Karpas-422 (cell line): ENCODE measurements at places on chromosomes 1 and 21. TPM values are rescaled to one million over a fixed set of nuclear protein-coding genes. Genes with fewer than 3 reads are reported as not detected.

- no peak for DNase-seq
Observed at GRCh38 chr1:61536174-61537108, 188.5 kb downstream of the TM2D1 start.

- DNase-seq, result peak; percentile 47
Observed at GRCh38 chr1:201375169-201375568, 2.3 kb downstream of the TNNT2 start.

- DNase-seq, result no peak
Observed at GRCh38 chr1:93613898-93614297, 67.7 kb downstream of the BCAR3 start.

- no peak for DNase-seq
Observed at GRCh38 chr1:62716397-62716796, 28.2 kb upstream of the DOCK7 start.

GRCh38 chr1:19532519-19532918 lies 47.2 kb upstream of the CAPZB start:
- no peak for DNase-seq

DNA sequence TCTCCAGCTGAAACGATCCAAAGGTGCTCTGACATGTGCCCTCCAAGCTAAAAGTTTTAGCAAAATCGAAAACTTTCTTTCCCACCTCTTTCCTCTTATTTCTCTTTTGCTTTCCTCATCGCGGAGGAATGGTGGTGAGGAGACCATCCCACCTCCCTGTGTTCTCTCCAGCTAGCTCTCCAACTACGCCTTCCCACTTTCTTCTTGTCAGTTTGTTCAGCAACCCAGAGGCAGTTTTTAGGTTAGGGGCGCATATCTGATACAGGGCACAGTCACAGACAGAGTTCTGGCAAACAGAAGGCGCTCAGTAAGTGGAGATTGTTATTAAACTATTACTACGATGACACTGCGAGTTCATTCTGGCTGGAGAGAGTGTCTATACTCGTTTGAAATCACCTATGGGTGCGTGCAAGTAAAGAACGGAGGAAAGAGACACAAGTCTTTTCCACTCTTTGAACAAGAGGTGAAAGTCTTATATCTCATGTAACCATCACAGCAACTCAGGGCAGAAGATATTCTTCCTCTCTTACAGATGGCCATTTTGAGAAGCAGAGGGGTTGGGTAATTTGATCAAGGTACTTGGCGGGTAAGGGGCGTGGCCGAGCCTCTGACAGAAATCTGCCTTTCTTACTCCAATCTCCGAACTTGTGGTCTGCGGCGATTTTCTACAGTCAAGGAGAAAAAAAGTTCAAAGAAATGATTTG lies 13.9 kb downstream of the HLX start:
- DNase-seq, result no peak

- peak; percentile 62 for DNase-seq
Observed at GRCh38 chr1:226679262-226679661, 59.8 kb downstream of the ITPKB start.

DNA sequence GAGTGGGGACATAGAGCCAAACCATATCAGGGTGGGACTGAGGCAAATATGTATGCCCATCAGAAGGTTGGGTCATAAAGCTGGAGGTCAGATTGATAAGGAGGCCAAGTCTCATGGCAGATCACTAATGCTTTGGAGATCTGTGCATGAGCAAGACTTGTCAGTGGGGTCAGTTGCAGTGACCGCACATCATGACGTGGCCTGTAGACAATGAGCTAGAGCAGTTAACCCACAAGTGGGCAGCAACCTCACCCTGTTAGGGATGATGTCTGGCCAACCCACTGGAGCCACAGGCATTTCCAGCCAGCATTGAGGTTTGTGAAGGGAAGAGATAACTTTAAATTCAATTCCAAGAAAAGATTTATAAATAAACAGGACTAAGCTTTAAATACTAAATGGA lies 66.7 kb downstream of the XCL1 start:
- no peak for DNase-seq

DNA sequence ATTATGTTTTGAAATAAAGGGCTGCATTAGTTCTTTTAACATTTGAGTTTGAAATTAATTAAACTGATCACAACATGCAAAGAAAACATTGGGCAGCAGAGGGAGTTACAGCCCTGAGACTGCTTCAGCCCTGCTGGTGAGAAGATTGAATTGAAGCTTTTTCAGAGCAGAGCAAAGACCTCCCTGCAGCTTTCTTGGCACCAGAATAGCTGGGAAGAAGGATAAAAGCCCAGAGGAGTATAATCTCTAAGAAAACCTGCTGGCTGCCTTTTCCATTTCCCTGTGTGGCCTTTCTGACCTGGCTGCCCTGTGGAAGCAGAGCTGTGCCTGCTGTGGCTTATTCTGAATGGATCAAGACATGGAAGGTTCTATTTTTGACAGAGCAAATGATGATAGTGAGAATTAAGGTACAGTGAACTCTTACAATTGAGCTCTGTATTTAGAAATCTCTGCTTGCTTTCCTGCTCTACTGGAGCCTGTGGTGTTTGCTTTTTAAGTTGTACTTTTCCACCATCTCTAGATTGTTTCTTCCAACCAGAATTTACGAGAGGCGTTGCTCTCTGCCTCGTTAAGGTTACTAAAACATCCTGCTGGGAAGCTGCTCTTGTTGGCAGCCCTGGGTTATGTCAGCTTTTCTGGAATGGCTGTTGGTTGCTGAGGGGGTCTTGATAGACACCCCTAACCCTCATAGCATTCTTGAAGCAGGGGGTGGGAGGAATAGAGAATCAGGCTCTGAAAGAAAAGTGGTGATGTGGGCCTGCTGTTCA lies 9.9 kb downstream of the SNRPE start:
- peak; percentile 78 for DNase-seq

DNA sequence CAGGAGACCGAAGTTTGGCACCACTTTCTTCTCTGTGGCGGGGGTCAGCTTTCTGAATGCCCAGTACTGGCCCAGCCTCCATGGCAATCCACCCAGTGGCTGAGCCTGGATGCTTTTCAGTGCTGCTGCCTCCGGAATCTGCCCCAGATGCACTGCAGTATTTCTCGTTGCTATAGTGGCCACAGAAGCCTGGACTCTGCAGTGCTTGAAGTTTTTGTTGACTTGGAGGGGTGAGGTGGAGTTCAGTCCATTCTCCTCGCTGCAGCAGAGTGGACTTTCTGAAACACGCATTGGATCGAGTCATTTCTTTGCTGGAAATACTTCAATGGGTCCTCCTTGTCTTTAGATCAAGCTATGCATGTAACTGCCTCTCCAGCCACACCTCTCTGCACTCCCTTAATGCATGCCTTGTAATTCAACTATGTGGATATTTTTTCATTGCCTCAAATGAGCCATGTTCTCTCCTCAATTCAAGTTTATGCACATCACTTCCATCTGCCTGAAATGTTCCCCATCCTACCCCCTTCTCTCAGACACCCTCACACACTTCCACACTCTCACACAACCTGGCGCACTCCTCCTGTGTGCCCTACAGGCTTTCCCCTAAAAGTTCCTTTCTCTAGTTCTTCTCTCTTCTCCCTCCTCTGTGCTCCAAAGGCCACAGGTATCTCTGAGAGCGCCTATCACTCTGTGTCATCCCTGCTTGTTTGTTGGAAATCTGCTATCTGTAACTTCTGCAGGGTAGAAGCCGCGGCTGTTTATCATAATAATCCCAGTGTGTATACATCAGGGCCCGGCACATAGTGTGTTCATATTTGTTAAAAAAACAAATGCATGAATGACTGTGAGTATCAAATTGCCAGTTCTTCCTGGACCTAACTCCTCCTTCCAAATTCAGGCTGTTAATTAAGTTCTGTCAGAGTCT lies 16.5 kb downstream of the ADAM30 start:
- DNase-seq, result no peak

- DNase-seq, result no peak
Observed at GRCh38 chr1:125118147-125118993, 3933.6 kb downstream of the SRGAP2C start.

DNA sequence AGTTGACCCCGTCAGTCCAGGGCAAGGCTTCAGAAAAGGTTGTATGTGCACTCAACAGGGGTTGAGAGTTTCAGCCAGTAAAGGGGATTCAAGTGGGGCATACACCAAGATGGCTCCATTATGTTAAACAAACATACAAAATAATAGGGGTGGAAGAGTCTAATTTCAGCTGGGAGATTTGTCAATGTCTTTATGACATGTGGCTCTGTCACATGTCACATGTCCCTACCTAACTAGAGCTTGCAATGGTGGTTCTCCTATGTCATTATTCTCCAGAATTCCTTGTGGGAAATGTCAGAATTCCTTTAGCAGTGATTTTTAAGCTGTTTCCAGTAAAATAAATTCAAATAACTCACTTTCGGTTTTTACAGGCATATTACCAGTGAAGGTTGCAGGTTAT lies 392.0 kb upstream of the ADGRL4 start:
- no peak for DNase-seq

GRCh38 chr1:117985973-117986372 lies 56.4 kb downstream of the WDR3 start:
- DNase-seq, result no peak

GRCh38 chr1:115433483-115433882 lies 95.4 kb upstream of the NGF start:
- DNase-seq, result no peak

- no peak for DNase-seq
Observed at GRCh38 chr21:36926989-36927718, 39.3 kb downstream of the HLCS start.

DNA sequence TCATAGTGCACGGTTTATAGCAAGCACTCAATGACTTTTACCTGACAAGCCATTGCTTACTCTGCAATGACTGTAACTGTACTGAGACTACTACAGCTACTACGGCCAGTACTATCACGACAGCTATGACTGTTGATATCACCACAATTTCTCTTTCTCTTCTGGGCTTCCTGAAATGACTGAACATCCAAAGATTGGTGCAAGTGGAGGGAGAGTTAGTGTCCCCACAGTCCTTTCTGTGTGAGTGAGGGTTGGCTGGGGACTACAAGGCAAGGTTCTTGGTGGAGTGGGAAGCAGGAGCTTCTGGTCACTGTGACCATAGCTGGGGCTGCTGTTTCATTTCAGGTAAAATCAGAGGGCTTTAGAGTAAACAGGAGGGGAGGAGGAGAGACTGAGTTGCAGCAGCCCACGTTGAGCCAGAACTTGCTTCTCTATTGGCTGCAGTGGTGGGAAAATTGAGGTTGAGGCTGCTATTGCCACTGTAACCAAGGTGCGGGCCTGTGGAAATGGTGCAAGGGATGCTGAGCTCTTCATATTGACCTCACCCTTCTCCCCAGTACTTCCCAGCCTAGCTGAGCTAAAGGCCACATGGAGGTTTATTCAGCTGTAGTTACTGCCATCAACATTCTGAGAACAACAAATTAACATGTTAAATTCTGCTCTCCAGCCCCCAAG lies 14.1 kb upstream of the IL10 start:
- DNase-seq, result no peak

DNA sequence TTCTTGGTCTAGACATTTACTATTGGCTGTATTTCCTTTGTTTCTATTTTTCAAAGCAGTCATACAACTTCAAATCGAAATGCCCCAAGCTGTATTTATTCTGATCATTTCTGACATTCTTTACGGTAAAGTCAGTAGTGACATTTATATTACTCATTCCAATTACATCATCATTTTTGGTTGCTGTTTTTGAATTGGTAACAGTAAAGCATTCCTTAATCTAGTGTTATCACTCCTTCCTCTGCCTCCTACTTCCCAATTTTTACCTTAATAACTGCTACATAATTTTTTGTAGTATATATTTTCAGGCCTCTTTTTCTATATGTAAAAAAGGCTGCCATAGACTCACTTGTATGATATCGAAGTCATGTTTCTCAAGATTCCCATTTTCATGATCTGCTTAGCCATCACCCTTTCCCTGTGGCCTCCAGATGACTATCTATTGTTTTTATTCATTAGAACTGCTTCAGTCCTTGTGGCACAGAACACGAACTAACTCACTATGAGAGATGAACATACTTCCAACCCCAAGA lies 167.2 kb downstream of the RUNX1 start:
- no peak for DNase-seq

DNA sequence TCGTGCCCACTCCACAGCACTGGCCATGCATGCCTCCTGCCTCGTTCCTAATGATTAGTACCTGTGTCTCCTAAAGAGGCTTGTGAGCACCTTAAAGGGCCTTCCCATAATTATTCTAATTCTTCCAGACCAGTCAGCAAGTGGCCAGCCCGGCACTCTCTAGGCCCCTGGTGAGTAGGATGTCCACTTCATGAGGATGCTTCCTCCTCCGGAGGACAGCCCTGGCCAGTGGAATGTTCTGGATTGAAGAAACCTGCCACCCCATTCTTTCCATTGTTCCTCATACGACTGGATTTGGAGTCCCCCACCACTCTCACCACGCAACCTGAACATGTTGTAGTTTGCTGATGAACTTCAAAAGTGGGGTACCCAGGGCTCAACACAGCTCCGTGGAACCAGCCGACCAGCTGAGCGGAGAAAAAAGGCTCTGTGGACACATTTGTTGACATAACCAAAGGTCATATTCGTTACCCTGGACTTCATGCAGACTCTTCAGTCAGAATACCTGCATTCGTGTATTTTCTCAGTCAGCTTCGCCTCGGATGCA lies 46.7 kb upstream of the LBR start:
- DNase-seq, result no peak

GRCh38 chr21:34603710-34604057 lies 11.2 kb downstream of the RCAN1 start:
- no peak for DNase-seq

GRCh38 chr1:162502928-162503327 lies 5.3 kb downstream of the UHMK1 start:
- DNase-seq, result no peak

DNA sequence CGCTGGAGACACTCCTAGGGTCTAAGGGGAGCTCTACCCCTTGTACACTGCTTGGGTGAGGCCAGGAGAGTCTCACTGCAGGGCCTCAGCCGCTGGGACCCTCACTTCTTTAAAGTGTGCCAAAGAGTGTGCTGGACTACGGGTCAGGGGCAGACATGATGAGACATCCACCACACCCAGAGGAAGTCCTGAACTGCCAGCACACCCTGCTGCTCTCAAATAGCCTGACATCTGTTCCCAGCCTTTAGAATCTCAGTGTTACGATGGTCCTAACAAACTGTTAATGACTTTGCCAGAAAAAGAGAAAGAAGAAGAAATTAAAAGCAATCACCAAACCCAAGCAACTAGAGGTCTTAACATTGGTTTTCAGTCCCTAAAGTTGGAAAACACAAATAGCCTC lies 49.0 kb downstream of the MRPL37 start:
- no peak for DNase-seq

- no peak for DNase-seq
Observed at GRCh38 chr1:232579958-232580941, 49.7 kb downstream of the SIPA1L2 start.

GRCh38 chr1:24392982-24393650 lies 20.5 kb downstream of the STPG1 start:
- DNase-seq, result peak; percentile 91

GRCh38 chr21:43574741-43575472 lies 84.4 kb downstream of the HSF2BP start:
- no peak for DNase-seq

GRCh38 chr1:81498471-81499462 lies 302.0 kb upstream of the ADGRL2 start:
- no peak for DNase-seq

Gene LYSMD1
- total RNA-seq, result 2.1 and 6.6 TPM in 2 replicates

Gene ATP8B2
- 10.6 and 19.6 TPM in 2 replicates for total RNA-seq

Gene SUCO
- total RNA-seq, result 22.9 and 52.3 TPM in 2 replicates

Gene KIF26B
- 2.3 and 3.3 TPM in 2 replicates for total RNA-seq

Gene MTX1
- 49.5 and 56.9 TPM in 2 replicates for total RNA-seq

Gene EIF2D
- total RNA-seq, result 51.8 and 106 TPM in 2 replicates

Gene IQGAP3
- total RNA-seq, result 0.75 and 1.5 TPM in 2 replicates

Gene ADGRB2
- 9.2 and 28.5 TPM in 2 replicates for total RNA-seq

Gene LSS
- 40.3 and 62.0 TPM in 2 replicates for total RNA-seq

Gene PCSK9
- total RNA-seq, result not detected in 2 replicates
